Left lung (tissue), 14 donors: ENCODE measurements at places on chromosomes 2 and 18.

DNA sequence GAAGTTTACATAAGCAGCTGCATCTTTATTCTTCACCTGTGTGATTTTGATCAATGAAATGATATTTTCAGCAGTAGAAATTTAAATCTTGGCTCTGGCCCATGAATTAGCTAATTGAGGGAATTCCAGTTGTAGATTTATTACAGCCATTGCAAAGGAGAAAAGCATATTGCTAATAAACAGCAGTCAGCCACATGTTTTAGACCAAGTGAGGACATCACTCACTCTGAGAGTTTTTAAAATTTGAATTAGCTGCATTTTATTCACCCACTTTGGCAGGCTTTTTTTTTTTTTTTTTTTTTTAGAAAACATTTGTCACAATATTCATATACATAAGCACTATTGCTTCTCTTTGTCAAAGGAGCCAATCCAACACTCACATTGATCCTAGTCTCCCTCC lies 479.4 kb upstream of the VRK2 start:
- H3K36me3 ChIP-seq, result no peaks in the 10 kb centered on the region
- H3K27ac ChIP-seq, result no peak overlapping the region
- no peak overlapping the region for H3K4me3 ChIP-seq
- H3K4me1 ChIP-seq, result no peaks in the 10 kb centered on the region

DNA sequence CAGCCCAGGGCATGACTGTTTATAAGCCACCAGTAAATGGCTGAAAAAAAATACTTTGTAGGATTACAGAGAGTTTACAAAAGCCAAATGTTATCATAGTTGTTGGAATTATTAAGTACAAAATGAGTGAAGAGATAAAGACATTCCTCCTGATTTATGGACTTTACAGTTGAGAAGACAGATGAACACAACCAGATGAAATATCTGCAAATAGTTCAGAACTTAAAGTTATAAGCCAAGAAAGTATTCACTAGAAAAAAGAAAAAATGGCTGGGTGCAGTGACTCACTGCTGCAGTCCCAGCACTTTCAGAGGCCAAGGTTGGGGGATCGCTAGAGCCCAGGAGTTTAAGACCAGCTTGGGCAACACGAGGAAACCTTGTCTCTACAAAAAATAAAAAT lies 11.2 kb downstream of the PMAIP1 start:
- H3K27me3 ChIP-seq, result no peaks in the 10 kb centered on the region
- no peak for DNase-seq
- H3K4me3 ChIP-seq, result no peak overlapping the region
- H3K4me1 ChIP-seq, result no peaks in the 10 kb centered on the region
- H3K36me3 ChIP-seq, result no peaks in the 10 kb centered on the region

DNA sequence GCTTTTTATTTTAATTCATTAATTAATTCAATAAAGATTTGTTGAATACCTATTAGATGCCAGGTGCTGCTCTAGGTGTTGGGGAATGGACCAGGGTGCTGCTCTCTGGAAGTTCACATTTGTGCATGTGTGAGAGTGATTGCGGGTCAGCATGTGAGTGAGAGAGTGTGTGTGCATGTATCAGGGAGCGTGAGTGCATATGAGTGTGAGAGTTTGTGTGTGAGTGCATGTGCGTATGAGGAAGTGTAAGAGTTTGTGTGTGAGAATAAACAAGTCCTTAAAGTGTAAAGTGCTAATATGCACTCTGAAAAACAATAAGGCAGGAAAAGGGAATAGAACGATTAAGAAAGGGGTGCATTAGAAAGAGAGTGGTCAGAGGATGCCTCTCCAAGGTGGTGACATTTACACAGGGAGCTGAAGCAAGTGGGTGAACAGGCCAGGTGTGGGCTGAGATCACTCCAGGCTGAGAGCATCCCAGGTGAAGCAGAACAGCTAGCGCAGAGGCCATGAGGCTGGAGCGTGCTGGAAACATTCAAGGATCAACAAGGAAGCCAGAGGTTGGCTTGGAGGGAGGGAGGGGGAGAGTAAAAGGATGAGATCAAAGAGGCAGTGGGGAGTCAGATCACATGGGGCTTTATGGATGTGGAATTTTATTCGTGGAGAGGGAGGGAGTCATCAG lies 50.5 kb upstream of the SLC1A4 start:
- no peak overlapping the region for H3K4me3 ChIP-seq
- no peak for DNase-seq
- no peaks in the 10 kb centered on the region for H3K36me3 ChIP-seq
- H3K27ac ChIP-seq, result no peak overlapping the region

GRCh38 chr2:222479859-222480258 lies 55.5 kb downstream of the SGPP2 start:
- H3K4me3 ChIP-seq, result no peak overlapping the region
- DNase-seq, result no peak
- H3K4me1 ChIP-seq, result no peaks in the 10 kb centered on the region
- H3K36me3 ChIP-seq, result no peaks in the 10 kb centered on the region
- H3K27ac ChIP-seq, result no peak overlapping the region

DNA sequence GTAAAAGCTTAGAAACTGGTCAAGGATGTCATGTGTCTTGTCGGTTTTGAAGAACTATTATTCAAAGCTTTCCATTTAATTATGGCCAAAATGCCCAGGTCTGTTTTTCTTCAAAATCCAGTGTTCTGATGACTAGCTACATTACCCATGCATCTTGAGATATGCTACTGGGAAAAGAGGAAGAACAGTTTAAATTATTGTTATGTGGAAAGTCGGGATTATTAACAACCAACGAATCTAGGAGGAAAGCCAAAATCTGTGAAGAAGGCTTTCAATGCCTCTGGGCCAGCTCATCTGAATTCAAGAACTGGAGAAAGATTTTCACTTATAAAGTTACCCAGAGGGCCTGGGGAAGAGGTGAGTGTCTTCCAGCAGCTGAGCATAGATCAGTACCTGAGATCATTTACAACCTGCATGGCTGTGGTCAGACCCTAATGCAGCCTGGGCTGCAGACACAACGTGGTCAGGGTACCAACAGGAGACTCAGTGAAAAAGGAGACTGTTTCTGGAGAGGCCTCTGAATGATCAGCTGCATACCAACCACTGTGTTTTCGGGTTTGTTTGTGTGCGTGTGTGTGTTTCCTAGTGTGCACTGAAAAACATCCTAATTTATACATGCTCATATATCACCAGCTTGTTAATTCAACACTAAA lies 308.5 kb downstream of the NRXN1 start:
- no peaks in the 10 kb centered on the region for H3K4me1 ChIP-seq
- DNase-seq, result no peak
- no peak overlapping the region for H3K27ac ChIP-seq
- H3K36me3 ChIP-seq, result no peaks in the 10 kb centered on the region
- no peaks in the 10 kb centered on the region for H3K27me3 ChIP-seq
